ENCODE measurements at places on chromosomes 12 and 14.

DNA sequence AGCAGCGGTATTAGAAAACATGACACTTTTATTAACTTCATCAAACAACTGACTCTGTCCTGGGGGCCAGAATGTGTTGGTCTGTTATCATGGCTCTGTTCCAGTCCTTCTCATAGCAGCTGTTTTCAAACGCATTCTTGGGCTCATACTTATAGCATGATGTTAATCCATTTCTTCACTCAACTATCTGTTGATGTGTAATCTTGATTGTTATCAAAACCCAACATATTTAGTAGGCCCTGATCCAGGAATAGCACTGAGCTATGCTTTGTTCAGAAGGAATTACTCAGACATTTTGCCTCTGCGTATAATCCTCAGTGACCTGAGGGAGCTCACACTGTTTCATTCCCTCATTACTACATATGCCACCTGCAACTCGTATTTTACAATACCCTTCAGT is 315.9 kb downstream of the BMP4 start:
- no peak for DNase-seq

GRCh38 chr12:103886195-103886797 is 43.9 kb upstream of the HSP90B1 start:
- no peak for DNase-seq

- no peak for DNase-seq
Measured at GRCh38 chr12:8504351-8504750, 9.0 kb upstream of the CLEC4D start.

GRCh38 chr12:22641353-22642053 is 16.5 kb downstream of the ETNK1 start:
- DNase-seq, result no peak

GRCh38 chr12:106108185-106108835 is 30.4 kb downstream of the NUAK1 start:
- no peak for DNase-seq

DNA sequence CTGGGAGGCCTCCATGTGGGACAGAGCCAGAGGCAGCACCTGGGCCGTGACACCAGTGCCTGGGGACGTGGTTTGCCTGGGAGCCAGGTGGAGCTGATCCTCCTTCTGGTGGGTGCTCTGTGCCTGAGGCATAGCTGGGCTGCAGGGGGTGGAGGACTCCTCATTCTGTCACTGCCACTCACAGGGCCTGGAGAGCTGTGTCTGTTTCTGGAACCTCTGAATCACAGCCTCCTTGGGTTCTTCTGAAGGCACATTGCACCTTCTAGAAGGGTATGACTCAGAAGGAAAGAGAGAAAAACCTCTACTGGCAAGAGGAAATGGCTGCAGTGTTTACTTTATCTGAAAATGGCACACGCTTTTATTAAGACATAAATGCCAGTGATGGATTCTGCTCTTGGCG is 659.8 kb downstream of the VRK1 start:
- no peak for DNase-seq

DNA sequence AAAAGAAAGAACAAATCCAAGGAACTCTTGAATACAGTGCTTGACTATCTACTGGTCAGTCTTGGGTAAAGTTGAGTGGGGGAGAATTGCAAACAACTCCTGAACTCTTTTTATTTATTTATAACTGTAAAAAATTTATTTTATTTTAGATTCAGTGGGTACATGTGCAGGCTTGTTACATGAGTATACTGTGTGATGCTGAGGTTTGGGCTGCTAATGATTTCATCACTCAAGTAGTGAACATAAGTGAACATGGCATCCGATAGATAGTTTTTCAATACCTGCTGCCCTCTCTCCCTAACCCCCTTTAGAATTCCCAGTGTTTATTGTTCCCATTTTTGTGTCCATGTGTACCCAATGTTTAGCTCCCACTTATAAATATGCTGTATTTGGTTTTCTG is 3.2 kb upstream of the GSG1 start:
- no peak for DNase-seq

DNA sequence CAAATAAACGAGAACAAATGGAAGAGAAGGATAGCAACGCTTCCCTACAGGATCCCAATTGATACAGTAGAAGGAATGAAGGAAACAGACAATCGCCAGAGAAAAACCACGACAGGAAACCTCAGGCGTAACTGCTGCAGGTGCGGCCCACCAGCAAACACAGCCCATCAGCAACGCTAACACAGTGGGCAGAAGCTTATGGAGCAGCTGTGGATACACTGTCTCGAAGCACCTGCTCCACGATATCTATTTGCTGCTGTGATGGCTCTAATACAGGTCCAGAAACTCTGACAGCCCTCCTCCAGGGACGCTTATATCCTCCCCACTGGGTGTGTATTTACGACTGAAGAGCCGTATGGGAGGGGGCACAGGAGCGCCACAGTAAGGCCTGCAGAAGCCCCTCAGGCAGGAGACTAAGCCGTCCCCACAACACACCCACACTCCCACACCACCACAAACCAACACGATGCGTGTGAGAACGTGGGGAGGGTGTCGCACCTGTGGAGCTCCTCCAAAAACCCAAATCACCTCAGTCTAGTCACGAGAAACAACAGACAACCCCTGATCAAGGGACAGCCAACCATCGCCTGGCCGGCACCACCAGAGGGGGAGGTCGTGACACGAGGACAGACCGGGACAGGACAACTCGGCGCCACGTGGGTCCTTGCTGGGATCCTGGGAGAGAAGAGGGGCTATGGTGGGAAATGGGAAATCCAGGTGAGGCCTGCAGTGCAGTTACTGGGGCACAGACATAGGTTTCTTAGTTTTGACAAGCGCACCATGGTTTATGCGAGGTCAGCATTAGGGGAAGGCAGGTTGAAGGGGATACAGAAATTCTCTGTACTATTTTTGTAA is 24.0 kb downstream of the POLE start:
- no peak for DNase-seq

- DNase-seq, result no peak
Measured at GRCh38 chr12:128531170-128531569, 264.2 kb downstream of the TMEM132C start.

DNA sequence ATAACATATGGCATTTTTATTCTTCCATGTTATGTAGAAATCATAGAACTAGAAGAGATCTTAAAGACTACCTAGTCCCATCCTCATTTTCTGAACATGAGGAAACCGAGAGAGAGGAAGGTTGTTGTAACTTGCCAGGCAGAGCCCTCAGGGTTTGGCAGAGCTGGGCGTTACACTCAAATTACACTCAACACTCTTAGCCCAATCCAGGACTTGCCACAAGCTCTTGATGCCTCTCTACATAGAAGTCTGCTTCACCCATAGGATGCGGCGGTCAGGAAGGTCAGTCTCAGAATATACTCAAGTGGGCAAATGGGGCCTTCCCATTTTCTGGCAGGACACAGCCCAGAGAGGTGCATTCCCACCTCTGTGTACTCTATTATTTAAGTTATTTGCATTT is 208.1 kb downstream of the ZFP36L1 start:
- no peak for DNase-seq

All from smooth muscle cell of the brain vasculature (primary cell).